LNCaP clone FGC (cell line): ENCODE measurements at places on chromosomes 5 and 9.

DNA sequence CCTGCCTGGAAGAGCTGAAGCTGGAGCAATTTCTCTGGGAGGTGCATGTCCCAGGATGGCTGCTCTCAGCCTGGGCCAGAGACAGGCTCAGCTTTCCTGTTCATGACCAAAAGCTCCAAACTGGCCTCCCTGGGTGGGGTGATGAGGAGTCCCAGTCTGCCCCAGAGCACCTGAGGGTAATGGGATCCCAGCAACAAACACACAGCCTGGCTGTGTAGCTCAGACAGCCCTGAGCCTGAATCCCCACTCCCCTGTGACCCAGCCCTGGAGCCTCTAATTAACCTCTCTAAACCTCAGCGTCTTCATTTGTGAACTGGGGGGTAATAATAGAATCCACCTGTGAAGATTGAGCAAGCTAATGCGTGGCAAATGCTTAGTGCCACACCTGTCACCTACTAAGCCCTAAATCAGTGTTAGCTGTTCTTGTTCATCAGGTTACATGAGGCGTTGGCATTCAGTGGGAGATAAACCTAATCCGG lies 67.5 kb downstream of the HSPA4 start:
- no peak for DNase-seq

- DNase-seq: no peak
Observed at GRCh38 chr5:94700592-94700991, 82.1 kb downstream of the SLF1 start.

DNA sequence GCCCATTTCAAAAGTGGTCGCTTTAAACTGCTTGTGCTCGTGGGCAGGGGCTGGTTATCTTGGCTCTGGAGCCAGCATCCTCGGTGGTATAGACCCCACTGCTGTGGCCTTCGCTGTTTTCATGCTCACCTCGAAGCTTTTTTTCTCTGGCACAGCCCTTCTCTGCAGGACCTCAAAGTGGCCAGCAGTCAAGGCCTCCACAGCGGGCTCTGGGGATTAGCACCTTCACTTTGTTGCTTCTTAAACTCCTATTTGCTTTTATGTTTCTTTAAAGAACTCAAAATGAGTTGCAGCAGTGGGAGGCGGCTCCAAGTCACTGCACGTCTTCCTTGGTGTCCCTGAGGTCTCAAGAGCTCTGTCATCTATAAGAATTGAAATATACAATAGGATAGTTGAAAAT lies 165.1 kb downstream of the CACNA1B start:
- DNase-seq: no peak

DNA sequence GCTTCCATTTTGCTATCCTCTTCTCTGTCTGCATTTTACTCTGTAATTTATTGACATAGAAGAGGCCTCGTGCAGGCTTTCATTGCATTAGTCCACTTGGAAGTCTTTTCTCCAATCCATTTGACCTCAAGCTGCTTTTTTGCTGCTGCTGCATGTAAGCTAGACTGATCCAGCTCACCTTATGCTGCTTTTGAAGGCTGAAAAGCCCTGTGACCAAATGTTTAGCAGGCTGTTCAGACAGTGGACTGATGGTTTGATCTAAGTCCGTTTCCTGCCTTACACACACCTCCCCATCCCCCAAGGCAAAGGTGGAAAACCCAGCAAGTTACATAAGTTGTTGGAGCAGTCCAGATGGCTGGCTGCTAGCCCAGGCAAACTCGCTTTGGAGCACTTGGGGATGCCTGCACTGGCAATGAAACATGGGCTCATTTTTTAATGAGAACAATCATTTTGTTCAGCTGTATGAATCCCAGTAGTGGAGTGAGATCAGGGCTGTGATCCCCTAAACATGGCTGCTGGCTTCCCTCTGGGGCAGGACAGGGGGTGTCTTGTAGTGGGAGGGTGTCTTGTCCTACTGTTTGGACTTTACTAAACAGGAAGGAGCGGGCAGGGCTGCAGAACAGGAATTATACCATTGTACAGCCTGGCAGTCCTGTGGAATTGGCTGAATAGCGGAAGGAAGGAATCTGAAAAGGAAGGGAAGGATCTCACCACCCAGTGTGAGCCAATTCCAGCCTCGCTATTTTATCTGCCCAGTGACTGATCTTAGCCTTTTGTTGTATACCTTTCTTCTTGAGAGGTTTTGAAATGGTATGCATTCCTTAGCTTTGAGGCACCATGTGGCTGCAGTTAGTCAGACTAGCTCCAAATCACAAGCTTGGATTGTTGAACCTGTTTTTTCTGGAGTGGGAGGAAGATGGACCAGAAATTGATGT lies 212.0 kb downstream of the ARHGAP26 start:
- DNase-seq: peak; percentile 94

DNA sequence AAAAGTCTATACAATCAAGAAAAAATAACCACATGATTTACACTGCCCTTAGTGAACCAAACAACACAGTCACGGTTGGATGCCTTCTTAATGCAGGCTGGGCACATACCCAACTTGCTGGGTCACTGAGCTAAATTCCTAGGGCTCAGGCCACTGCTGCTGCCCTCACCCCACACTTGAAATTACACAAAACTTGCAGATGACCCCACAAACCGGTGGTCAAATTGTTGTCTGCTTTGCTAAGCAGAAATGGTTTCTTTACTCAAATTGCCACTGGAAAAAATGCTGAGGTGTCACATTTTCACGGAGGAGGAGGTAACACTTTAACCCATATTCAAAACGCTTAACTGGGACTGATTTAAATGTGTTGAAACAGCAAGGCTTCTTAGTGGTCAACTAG lies 62.4 kb downstream of the HMHB1 start:
- no peak for DNase-seq

DNA sequence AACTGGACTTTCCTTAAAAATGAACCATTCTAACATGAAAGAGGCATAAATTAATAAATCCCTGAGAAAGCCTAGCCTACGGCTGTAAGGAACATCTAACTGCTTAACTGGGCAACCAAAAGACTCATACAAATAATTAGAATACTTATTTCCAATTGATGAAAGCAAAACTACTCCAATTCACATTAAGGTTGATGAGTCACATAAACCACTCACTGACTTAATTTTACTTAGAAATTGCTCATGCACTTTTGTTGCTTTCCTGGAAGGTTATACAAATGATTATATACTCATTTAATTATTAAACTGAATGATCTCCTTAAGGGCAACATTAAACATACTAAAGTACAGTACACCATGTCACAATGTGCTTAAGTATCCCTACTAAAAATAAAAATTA lies 101.9 kb downstream of the NFIB start:
- DNase-seq: no peak

- no peak for DNase-seq
Observed at GRCh38 chr5:128469912-128470311, 68.1 kb downstream of the FBN2 start.

DNA sequence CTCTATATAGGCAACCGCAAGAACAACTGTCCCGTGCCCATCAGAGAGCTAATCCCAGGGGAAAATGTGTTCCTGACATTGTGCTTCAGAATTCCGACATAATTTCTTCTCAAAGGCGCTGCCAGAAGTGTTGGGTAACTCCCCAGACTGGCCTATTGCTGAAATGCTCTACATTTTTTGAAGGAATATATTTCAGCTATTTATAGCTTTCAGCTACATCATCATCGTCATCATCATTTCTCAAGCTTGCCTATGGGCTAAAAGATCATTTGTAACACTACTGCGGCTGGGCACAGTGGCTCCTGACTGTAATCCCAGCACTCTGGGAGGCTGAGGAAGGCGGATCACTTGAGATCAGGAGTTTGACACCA lies 49.7 kb downstream of the MYO10 start:
- DNase-seq: no peak

- no peak for DNase-seq
Observed at GRCh38 chr9:127776195-127776923, 2.1 kb downstream of the SH2D3C start.

DNA sequence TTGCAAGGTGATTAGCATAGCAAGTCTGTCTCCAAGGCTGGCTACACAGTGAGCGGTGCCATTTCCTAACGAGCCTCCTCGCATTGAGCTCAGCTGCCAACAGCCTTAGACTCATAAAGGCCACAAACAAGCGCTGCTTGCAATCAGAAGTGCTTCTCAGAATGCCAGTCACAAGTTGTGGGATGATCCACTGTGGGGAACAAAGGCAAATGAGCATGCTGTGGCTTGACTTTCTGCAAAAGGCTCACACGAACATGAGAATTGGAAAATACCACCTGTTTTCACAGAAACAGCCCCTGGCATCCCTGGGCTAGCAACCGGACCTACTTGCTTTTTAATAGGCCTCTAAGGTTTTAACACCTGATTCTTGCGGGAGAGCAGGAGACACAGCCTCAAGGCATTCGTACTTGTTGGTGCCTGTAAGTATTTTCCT lies 215.5 kb downstream of the FANCC start:
- peak; percentile 18 for DNase-seq

- DNase-seq: no peak
Observed at GRCh38 chr9:99403371-99403770, 181.3 kb downstream of the SEC61B start.

- peak; percentile 85 for DNase-seq
Observed at GRCh38 chr5:31626156-31626555, 12.8 kb upstream of the PDZD2 start.

GRCh38 chr5:139514486-139514856 lies 31.9 kb upstream of the STING1 start:
- DNase-seq: no peak

DNA sequence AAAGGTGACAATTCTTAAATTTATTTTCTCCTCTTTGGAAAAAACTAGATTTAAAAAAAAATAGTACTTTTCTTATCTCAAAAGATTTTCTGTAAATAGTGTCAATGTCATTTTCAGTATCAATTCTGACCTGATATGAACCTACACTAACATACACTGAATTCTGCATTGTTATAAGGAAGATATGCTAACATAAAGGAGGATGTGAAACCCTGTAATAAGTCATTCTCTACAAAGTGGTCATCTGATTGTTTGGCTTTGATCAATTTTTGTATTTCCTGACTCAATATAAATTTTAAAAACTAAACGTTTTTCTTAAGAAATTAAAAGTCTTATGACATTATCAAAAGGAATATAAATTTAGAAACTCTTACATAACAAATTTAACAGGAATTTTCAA lies 233.6 kb upstream of the EDIL3 start:
- DNase-seq: no peak
